Stimulated activated CD4-positive, alpha-beta T cell treated with anti-CD3 and anti-CD28 coated beads, Interleukin-15, amount 100 ng/mL, for 1 hour (primary cell): ENCODE measurements at places on chromosomes 1 and 21.

GRCh38 chr1:169326956-169327268 lies 40.7 kb downstream of the NME7 start:
- no peak for DNase-seq

DNA sequence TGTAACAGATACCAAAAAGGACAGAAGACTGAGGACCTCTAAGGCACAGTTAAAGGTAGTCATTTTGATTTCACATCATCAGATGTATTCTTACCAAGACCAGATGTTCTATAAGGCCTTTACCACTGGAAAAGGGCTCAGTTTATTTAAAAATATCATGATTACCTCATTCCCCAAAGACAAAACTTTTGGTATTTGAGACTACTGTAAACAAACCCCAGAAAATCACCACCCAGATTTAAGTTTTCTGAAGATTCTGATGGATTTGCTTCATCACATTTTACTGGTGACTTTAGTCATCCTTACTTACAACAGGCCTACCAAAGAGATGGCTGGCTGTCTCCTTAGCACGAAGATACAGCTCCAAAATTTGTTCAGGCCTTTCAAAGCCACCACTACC lies 8.3 kb downstream of the ENAH start:
- DNase-seq, result no peak

DNA sequence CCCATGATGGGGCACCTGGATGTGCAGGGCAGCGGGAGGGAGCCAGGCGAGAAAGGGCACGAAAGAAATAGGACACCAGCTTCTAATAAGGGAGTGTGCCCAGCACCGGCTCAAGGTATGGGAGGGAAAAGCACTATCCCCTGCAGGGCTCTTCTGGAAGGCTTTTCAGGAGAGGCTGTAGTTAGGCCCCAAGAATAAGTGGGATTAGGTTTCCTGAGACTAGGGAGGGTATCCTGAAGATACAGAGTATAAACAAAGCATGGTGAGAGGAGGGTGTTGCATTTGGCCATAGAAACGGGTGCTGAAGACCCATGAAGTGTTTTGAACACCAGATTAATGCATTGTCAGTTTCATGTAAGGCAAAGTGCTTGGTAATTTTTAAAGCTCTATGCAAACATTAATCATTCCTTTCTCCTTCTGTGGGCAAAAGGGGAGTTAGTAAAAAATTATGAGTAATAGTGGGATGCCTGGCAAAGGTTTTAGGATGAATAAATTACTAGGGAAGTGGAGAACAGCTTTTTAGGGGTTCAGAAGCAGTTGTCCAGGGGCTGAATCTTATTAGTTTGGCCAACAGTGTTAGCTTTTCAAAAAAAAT lies 74.0 kb downstream of the SYT6 start:
- no peak for DNase-seq

GRCh38 chr1:48673332-48674105 lies 103.2 kb downstream of the BEND5 start:
- no peak for DNase-seq

- DNase-seq, result no peak
These were observed 687 bp upstream of the SEMA6C start for GRCh38 chr1:151147132-151147503.

DNA sequence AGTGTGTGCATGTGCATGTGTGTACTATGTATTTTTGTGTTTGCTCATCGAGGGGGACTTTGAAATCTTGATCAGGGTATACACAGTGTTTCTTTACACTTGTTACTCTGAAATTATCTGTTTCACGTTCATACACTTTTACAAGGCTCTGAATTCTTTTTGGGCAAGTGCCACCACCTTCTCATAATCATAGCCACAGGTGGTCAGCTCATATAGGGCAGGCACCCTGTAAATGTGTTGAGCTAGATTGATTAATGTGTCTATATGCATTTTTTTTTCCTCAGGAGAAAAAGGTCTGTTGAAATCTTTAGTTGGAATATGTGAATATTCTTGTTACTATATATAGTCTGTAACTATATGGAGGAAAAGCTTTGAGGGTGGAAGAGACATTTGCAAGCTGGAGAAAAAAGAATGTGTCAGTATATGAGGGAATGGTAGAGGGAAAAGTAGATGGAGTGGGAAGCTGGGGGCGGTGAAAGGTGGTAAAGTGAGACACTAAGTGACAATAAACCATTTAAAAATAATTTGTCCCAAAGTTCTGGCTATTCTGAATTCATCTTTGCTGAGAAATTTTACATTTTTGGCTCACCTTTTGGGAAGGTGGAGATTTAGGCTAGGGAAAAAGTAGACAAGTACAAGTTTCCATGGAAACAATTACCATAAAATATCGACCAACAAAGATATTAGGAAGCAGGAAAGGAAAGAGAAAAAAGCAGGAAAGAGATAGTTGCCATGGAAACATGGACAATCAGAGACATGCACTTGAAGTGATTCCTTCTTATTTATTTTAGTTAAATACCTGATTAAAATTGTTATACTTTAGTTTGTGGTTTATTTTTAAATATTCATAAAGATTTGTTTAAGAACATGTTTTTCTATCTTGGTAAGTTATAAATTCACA lies 277.5 kb downstream of the PDE4B start:
- no peak for DNase-seq

- DNase-seq, result no peak
These were observed 450 bp downstream of the S100A10 start for GRCh38 chr1:151993084-151993733.

GRCh38 chr1:22488319-22488718 lies 36.7 kb downstream of the ZBTB40 start:
- DNase-seq, result no peak

DNA sequence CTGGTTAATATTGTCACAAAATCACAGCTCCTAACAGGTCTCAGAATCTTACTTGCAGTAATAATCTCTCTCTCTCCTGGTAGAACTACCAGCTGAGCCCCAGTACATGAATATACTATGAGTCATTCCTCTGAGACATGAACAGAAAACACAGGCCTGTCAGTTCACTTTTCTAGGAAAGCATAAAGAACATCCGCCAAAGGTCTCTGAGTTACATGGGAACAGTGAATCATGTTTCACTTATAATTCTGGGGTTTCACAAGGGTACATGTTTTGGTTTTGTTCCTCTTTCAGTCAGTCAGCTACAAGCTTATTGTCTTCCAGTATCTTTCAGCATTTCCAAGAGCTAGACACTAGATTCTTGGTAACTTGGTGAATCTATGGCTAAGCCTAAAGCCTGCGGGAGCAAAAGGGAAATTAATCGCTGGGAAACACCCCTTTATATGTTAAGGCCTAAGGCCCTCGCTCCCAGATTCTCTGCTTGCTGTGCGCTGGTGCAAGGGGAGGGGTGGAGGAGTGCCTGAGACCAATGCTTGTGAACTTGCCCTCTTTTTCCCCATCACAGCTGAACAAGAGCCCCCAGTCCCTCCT lies 31.7 kb downstream of the IFNGR2 start:
- DNase-seq, result no peak

DNA sequence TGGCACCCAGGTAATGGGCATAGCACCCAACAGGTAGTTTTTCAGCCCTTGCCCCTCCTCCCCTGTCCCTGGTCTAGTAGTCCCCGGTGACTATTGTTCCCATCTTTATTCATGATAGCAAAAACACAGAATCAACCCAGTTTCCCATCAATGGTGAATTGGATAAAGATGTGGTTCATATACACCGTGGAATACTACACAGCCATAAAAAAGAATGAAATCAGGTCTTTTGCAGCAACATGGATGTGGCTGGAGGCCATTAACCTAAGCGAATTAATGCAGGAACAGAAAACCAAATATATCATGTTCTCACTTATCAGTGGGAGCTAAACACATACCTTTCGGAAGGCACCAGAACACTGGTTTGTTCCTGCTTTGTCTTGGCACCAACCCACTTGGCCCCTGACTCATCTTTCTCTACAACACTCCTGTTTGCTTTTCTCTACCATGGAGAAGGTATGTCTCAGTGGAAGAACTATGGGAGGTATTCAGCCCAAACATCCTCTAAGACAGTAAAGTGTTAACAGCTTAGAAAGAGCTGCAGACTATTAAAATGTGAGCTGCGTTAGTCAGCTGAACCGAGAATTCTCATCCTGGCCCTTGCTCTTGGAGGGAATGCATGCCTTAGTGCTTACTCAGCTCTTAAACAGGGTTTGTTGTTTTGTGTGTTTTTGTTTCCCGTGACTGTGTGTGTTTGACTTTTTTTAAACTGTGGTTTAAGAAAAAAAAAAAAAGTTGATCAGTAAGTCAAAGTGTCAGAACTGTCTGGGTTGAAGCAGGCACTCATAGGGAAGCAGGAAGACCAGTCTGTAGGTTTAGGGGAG lies 203.0 kb downstream of the TOMM20 start:
- no peak for DNase-seq
